ENCODE measurements at places on chromosomes 12 and 14.

DNA sequence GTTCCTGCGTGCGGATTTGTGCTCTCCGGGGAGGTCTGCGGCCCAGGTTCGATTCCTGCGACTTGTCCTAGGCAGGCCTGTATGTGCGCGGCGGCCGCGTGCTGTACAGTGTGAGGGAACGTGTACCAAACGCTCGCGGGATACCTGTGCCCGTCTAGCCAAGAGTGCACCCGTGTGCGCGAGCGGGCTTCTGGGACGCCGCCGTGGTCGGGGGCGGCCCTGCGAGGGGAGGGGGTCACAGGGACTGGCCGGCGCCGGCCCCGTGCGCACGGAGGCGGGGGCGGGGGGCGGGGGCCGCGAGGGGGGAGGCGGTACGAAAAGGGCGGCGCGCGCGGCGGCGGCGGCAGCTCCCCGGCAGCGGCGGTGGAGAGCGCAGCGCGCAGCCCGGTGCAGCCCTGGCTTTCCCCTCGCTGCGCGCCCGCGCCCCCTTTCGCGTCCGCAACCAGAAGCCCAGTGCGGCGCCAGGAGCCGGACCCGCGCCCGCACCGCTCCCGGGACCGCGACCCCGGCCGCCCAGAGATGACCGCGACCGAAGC, at the start of gene DLK1:
TSS of gene DLK1 (plus strand) at position 343 of the 536 bp plus-strand sequence. CDS start at position 520, 177 bp downstream.
- no peak for DNase-seq

- DNase-seq, result no peak
Measured at GRCh38 chr12:110246636-110247339, 34.3 kb upstream of the ATP2A2 start.

- no peak for DNase-seq
Measured at GRCh38 chr12:6978188-6978587, 7.5 kb downstream of the EMG1 start.

- no peak for DNase-seq
Measured at GRCh38 chr12:114166362-114166761, 200.2 kb upstream of the RBM19 start.

- DNase-seq, result no peak
Measured at GRCh38 chr14:30864934-30865333, 9.4 kb upstream of the COCH start.

DNA sequence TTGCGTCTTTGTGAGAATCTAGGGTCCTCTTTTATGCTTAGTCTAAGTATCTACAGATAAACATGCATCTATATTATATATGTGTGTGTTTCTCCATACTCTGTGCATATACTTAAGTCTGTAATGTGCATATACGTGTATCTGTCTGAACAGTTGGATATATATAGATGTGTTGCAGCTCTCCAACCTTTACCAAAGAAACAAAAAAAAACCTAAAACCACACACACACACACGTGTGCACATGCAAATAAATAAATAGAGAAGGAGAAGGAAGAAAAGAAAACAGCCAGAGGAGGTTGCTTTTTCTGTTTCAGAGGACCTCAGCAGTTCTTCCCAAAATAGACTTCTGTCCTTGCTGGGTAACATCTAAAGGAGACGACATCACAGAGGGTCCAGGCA, 244.9 kb downstream of the CACNA1C start:
- no peak for DNase-seq

GRCh38 chr14:104753528-104754212, 723 bp downstream of the SIVA1 start:
- DNase-seq, result no peak

DNA sequence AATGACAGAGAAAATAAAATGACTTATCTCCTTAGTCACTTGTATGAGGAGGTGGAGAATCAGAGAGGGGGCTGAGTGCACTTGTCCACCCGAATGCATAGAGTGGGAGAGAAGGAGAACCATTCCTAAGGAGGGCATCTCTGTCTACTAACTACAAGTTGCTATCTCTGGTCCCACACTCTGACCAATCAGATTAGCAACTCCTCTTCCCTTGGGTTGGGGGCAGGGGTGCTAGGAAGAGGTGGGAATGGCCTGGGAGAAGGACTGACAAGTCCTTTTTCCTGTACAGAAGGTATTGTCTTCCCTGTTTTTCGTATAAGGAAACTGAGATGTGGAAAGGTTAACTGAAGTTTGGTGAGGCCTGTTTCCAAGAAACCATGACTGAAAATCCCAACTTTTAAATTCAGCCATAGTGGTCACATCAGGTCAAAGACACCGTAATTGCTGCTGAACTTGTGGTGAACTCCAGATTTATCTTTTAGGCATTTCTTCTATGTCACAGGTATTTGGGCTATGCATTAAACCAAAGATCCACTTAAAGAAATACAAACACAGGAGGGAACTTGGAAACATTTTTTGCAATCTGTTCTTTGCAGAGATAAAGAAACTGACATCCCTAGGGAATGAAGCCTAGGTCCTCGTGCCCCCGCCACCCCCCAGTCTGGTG, 207.8 kb downstream of the CRADD start:
- DNase-seq, result no peak

DNA sequence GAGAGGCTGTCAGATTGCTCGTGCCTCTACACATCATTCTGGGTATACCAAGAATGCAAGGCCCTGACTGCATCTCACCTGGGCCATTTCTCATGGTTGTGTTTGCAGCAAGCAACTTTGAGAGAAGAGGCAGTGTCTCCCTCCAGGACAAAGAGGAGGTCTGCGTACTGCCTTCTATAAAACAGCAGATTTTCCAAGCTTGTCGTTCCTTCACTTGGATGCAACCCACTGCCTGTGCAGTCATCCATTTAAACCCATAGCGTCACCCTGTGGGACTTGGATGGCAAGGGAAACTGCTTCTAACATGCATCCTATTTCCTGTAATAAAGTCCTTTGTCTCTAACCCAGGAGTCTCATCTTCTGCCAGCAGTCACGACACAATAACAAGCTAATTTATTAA, 1.3 kb downstream of the POMT2 start:
- no peak for DNase-seq

DNA sequence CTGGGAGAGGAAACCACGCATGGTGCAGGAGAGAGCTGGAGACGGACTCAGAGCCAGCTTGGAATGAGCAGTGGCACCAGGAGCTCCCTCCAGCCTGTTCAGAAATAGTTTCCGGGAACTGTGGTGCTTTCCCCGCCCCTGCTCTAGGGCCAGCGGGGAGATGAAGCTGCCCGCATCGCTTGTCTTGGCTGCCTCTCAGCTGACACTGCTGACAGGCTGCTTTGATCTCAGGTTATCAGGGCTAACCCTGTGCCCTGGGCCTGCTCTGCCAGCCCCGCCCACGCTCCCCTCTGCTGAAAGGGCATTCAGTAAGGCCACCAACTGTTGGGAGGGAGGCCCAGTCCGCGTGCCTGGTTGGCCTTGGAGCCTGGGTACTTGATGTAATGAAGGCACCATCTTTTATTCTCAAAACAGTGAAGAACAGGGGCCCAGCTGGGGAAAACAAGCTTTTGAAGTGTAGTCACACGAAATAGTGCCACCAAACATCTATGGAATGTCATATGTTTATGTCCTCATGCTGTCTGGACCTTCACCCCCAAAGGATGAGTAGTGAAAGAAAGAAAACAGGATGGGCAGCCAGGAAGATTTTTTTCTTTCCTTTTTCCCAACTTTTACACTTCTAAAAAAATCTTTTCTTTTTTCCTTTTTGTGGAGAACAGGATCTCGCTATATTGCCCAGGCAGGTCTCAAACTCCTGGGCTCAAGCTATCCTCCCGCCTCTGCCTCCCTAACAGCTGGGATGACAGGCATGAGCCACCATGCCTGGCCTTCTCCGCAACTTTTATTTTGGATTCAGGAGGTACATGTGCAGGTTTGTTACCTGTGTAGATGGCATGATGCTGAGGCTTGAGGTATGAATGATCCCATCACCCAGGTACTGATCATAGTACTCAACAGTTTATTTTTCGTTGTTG, 115.9 kb upstream of the TBX3 start:
- no peak for DNase-seq

- DNase-seq, result no peak
Measured at GRCh38 chr14:42002141-42002540, 395.5 kb downstream of the LRFN5 start.

- DNase-seq, result no peak
Measured at GRCh38 chr12:124007826-124008570, 35.0 kb downstream of the ZNF664 start.

GRCh38 chr12:84738481-84738972, 174.1 kb downstream of the SLC6A15 start:
- no peak for DNase-seq

- DNase-seq, result no peak
Measured at GRCh38 chr14:30681752-30682355, 59.7 kb downstream of the SCFD1 start.

GRCh38 chr14:50039734-50040400, 76.5 kb downstream of the VCPKMT start:
- DNase-seq, result no peak

- DNase-seq, result peak; percentile 7
Measured at GRCh38 chr14:100733152-100733850, 6.6 kb downstream of the DLK1 start.

GRCh38 chr12:131637986-131638385, 72.9 kb upstream of the SFSWAP start:
- DNase-seq, result no peak

DNA sequence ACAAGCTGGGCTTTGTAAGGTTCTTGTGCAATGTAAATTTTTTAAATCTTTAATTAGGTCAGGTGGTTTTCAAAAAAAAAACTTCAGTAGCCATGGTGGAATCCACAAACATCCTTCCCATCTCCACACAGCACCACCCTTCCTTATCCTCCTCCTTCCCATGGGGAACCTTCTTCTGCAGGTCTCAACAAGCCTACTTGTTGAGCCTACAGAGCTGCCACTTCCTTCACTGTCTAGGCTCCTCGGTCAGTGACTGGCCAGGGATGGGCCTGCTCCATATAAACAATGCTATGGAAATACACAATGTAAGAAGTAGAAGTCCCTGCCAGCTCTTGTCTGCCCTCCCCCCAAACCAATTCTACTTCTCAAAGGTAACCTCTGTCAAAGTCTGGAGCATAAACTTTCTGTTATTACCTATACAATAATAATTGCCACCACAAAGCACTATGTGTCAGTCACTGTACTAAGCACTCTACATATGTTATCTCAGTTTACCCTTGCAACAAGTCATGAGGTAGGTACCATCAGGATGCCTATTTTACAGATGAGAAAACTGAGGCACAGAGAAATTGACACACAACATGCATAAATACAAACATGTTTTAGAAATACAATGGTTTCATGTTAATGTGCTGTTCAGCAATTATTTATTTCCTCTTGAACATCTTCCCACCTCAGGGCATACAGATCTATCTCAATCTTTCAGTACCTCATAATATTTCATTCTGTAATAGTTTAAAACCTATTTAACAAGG, 17.4 kb downstream of the LIMA1 start:
- no peak for DNase-seq

- DNase-seq, result no peak
Measured at GRCh38 chr12:4118601-4119156, 154.9 kb upstream of the CCND2 start.

- DNase-seq, result no peak
Measured at GRCh38 chr14:92549105-92549858, 35.7 kb downstream of the RIN3 start.

- no peak for DNase-seq
Measured at GRCh38 chr12:29889737-29890136, 106.0 kb upstream of the TMTC1 start.

- DNase-seq, result no peak
Measured at GRCh38 chr12:49519574-49519936, 19.3 kb upstream of the KCNH3 start.

DNA sequence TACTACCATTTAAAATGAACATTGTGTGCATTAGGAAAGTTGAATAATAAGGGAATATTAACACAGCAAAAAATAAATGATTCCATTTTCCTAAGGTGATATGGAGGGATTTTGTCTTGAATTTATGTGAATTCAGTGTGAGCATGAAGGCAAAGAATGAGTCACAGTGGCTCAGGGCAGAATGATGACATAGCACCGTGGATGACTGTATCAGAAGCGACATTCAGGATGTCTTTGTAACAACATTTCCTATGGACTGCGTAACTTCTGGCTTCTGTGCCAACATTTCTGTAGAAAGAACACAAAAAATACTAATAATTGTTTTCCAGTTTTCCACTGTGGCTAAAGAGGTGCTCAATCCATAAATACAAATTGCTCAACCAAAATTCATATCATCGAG, 54.6 kb downstream of the TTC8 start:
- no peak for DNase-seq

- no peak for DNase-seq
Measured at GRCh38 chr12:53056296-53056695, 6.4 kb downstream of the TNS2 start.

GRCh38 chr14:96299441-96299840, 43.4 kb downstream of the BDKRB1 start:
- no peak for DNase-seq

GRCh38 chr14:94659256-94659655, 47.1 kb downstream of the SERPINA3 start:
- DNase-seq, result no peak

DNA sequence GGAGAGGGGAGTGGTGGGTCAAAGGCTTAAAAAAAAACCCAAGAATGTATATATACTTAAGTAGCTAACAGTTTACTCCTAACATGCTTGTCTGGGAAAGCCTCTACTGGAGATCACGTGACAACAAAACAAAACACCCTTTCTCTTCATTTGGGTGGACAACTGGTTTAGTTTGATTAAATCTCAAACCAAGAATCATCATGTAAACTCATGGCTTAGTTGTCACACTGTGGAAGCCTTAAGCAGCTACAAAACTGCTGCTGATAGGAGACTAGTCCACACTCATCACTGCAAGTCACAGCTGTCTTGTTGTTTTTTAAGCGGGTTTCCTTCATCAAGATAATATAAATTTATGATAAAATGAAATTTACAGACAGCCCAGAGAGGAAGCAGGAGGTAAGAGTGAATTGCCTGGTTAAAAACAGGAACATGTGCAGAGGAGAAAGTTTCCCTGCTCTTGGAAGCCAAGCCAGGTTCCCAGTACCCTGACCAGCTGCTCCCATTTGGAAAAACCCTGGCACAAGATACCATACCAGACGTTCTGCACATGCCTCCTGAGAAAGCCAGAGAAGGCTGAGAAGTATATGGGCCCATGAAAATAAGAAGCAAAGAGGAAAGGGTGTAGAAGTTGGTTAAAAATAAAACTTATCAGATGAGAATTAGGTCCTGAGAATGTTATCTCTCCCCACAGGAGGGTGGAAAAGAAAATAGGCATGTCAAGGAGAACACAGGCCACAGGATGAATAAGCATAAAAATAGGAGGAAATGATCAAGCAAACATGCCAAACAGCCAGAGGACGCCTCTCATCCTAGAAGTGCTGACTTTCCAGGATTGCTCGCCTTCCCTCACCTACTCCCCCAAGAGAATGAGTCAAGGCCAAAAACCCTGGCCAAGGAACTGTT, 34.0 kb downstream of the EGLN3 start:
- DNase-seq, result no peak

DNA sequence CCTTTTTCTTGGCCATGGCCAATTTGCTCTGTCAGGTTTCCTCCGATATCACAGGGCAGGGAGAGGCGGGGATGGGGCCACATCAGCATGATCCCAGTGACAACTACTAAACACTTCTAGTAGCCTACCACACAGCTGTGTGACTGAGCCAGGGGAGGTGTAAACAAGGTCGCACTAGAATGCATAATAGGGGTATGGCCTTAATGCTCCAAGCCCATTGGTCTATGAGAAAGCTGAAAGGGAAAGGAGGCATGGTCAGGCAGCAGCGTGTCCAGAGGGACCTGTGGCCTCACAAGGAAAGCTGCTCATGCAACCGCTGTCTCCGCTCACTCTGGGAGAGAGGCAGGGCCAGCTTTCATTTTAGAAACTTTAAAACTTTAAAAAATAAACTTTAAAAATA, 27.5 kb upstream of the ACTR6 start:
- no peak for DNase-seq
